Progenitor cell of endocrine pancreas (in vitro differentiated cells): ENCODE measurements at places on chromosomes 2 and 18. TPM values are rescaled to one million over a fixed set of nuclear protein-coding genes. Genes with fewer than 3 reads are reported as not detected.

DNA sequence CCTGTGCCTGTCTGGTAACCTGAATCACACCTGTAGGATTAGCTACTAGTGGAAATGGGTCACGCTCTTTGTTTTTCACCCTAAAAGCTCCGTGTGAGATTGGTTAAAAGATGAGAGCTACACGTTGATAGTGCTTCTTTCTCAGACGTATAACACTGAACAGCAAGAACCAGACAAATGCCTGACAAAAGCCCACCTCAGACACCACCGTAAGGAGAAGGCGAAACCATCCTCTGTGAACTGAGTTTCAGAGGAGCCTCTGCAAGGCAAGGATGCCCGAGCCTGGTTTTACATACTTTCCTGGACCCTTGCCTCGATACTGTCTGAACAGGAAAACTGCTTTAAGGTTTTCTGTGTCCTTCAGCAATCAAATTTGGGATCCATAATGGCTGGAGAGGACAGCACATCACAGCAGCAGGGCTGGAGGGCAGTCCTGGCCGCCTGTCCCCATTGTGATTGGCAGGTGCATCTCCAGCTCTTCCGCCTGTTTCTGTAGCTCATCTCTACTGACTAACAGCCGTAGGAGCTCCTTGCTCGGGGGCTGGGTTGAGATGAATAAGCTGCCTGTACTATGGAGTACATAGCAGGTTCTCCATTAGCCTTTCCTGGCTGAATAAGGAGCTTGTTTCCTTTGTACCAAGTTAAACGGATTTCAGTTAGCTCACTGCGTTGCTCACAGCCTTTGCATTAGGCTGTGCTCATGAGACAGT is 155.5 kb downstream of the MYT1L start:
- no peak for DNase-seq

- DNase-seq: no peak
These were observed 931.7 kb upstream of the CHAC2 start for GRCh38 chr2:52835909-52836308.

DNA sequence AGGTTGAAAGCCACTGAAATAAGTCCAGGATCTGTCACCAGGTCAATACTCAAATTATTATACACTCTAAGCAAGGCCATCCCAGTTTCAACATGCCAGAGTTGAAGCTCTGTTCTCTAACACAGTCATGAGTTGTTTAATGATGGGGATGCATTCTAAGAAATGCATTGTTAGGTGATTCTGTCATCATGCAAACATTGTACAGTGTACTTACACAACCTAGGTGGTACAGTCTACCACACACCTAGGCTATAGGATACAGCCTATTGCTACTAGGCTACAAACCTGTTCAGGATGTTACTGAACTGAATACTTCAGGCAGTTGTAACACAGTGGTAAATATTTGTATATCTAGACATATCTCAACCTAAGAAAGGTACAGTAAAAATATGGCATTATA is 162.2 kb downstream of the BAZ2B start:
- DNase-seq: no peak

DNA sequence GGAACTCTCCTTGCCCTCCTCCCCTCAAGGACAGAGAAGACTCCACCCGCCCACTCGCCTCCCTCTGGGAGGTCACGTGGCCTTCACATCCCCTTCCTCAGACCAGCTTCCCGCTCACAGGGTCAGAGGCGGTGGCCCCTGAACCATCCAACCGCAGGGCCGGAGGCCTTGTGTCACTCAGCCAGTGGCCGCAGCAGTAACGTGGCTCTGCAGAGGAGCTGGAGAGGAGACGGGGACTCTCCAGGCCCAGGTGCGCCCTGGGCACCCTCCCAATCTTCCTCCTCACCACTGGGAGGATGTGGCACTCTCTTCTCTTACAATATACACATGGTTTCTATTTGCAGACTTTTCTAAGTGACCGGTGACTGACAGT is 161.7 kb downstream of the TWIST2 start:
- DNase-seq: no peak

GRCh38 chr2:219378163-219378851 is 9.4 kb downstream of the DNPEP start:
- DNase-seq: no peak

DNA sequence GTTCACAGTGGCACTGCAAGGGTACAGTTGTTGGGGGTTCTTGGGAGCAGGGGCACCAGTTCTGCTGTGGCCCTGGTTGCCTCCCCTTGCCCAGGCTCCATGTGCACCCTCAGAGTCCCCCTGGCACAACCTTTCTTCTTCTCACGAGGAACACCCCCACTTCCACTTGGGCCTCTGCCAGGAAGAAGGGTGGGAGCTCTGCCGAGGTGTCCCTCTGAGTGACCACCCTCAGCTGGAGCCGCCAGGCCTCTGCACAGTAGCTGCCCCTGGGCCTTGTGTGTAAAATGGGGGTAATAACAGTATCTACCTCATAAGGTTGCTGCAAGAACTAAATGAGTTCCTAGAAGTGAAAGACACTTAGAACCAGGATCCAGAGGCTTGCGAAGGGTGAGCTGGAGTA is 8.4 kb downstream of the TPRKB start:
- no peak for DNase-seq

DNA sequence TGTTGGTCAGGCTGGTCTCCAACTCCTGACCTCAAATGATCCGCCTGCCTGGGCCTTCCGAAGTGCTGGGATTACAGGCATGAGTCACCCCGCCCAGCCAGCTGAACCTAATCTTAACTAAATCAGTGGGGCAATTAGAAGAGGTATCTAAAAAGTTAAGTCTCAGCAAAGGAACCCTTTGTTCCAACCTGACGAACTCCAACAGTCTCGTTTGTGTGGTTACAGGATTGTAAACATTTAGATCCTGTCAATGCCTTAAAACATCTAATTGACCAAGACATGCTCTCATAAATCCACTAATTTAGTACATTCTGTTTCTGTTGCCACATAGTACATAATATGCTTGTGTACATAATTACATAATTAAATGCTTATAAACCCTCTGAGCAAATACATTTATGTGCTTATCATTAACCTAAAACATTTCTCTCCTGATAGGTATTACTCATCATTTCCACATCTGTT is 31.1 kb upstream of the STK39 start:
- DNase-seq: no peak

DNA sequence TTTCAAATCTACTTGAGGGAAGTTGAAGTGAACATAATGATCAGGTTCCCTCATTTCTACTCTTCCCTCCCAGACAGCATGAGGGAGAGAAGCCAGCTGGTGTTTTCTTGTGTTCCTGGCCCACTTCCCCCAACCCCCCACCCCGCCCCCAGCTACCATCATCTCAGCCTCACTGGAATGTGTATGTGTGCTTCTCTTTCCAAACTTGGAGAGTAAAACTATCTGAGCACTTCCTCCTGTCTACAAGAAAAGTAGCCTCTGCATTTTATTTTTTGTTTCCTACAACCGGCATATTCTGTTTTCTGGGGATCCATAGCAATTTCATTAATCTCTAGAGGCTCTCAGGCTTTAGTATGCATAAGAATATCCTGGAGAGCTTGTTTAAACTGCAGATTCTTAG is 53.6 kb upstream of the GRHL1 start:
- no peak for DNase-seq

DNA sequence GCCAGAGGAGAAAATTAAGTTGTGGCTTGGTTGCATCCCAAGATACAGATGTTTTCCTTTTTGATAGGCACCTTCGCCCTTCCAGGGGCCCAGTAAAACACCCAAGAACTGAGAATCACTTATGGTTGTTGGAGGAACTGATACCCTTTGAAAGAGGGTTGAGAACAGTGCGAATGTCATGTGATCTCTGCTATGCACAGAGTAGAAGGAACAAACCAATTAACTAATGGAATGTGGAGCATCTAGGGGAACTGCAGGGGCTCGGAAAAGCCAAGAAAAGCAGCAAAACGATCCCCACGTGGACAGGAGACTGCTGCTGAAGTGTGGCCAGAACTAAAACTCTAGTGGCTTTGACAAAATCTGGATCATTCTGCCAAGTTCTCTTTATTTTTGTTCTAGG is 58.8 kb downstream of the APOB start:
- DNase-seq: no peak

- no peak for DNase-seq
These were observed 1.7 kb downstream of the ECEL1 start for GRCh38 chr2:232485757-232486557.

- DNase-seq: no peak
These were observed 26.6 kb upstream of the NT5DC4 start for GRCh38 chr2:112694182-112694581.

DNA sequence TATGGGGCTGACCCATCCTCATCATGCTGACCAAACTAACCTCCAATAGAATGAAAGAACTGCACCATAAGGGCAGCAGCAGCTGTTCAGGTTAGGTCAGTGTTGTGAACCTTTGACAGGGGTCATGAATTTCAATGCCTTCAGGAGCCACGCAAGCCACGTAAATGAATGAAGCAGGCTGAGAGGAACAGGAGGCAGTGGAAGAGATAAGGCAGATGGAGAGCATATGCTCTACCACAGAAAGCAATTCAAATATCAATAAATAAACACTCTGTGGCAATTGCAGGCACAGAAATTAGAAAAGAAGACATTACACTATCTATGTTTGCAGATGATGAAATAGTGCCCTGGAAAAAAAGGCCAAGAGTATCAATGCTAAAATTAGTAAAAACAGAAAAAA is 56.3 kb downstream of the SCG2 start:
- no peak for DNase-seq

GRCh38 chr2:206890926-206891325 is 48.4 kb upstream of the CPO start:
- DNase-seq: no peak

- no peak for DNase-seq
These were observed 12.9 kb upstream of the GEMIN6 start for GRCh38 chr2:38765149-38765548.

DNA sequence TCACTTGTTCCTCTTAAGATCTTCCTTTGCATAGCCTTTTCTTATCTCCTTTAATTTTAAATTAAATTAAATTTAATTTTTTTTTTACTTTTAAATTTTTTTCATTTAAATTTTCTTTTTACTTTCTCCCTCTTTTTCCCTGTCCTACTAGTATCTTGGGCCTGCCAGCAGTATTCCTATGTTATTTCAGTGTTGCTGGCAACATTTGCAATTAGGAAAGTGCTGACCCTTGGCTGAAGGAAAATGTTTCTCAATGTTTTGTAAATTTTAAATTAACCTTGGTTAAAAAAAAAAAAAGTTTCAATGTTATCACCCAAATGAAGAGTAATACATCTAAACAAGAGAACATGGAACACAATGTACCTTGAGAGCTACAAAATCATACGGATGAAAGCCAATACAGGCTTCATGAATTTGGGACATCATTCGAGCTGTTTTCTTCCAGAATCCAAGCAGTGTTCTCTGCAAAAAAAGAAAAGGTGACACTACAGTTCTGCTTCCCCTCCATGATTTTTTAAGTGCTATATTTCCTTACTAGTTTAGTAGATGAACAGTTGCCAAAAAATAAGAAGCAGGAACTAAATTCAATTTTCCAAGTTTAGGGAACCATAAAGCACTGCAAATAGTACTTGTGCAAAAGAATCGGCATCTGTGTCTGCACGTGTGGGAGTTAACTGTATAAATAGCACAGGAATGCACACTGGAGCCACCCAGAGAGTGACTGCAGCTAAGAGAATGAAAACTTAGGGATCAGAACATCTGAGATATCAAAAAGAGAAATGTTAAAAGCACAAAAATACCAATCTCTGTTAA is 55.8 kb downstream of the ICA1L start:
- no peak for DNase-seq

Gene HADHB
- 62.0 and 71.1 TPM in 2 replicates for total RNA-seq

Gene DSG4
- not detected in 2 replicates for total RNA-seq

Gene RAB6C
- total RNA-seq: 0.24 TPM in 1 of 2 replicates, not detected in the other

Gene PROM2
- total RNA-seq: 14.2 and 16.9 TPM in 2 replicates

Gene PPM1B
- total RNA-seq: 57.8 and 60.8 TPM in 2 replicates

Gene SERPINB8
- total RNA-seq: 3.1 and 5.4 TPM in 2 replicates

Gene SKOR2
- not detected in 2 replicates for total RNA-seq

Gene CRYGC
- not detected in 2 replicates for total RNA-seq

Gene SERPINB4
- total RNA-seq: not detected in 2 replicates

Gene IAH1
- total RNA-seq: 36.6 and 37.4 TPM in 2 replicates
